ENCODE measurements at places on chromosomes 12 and 14.

- DNase-seq: no peak
Observed at GRCh38 chr12:5003025-5003666, 40.5 kb upstream of the KCNA5 start.

GRCh38 chr12:129826273-129826672, 77.6 kb downstream of the TMEM132D start:
- no peak for DNase-seq

DNA sequence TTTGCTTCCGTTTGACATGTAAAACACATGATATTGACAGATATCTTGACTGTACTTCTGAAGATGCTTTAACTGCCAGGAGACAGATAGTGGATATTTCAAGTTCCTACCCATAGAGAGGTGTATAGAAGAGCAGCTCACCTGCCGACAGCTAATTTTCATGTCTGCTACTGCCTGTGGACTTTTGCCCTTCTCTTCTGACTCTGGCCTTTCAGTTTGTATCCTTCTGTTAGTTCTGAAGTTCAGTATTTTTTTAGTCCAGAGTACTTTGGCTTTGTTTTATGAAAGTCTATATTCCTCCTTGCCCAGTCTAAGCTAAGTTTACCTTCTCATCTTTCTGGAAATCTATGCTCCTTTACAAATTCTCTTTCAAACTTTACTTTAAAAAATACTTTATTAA, 30.8 kb upstream of the STK38L start:
- no peak for DNase-seq

- no peak for DNase-seq
Observed at GRCh38 chr12:64946132-64946829, 121.8 kb downstream of the TBC1D30 start.

GRCh38 chr12:116370886-116371580, 93.5 kb upstream of the MED13L start:
- no peak for DNase-seq

DNA sequence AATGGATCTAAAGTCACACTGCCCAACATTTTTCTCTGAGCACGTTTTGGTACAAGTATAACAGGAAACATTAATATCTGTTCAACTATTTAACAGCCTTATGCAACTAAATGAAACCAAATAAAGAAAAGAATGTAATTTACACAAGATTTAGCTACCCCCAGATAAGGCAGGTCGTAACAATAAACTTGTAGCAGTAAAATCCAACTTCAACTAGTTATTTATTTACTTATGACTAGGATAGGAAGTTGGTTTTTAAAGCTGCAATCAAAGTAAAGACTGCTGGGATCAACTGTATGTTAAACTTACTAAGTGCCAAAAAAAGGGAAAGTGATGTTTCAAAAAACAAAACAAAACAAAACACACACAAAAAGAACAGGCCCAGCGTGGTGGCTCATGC, 30.9 kb downstream of the FERMT2 start:
- DNase-seq: no peak

Data from stimulated activated CD8-positive, alpha-beta memory T cell treated with anti-CD3 and anti-CD28 coated beads, Interleukin-15, amount 100 ng/mL, for 4 hours (primary cell).